ENCODE measurements at places on chromosomes 16 and 17.

DNA sequence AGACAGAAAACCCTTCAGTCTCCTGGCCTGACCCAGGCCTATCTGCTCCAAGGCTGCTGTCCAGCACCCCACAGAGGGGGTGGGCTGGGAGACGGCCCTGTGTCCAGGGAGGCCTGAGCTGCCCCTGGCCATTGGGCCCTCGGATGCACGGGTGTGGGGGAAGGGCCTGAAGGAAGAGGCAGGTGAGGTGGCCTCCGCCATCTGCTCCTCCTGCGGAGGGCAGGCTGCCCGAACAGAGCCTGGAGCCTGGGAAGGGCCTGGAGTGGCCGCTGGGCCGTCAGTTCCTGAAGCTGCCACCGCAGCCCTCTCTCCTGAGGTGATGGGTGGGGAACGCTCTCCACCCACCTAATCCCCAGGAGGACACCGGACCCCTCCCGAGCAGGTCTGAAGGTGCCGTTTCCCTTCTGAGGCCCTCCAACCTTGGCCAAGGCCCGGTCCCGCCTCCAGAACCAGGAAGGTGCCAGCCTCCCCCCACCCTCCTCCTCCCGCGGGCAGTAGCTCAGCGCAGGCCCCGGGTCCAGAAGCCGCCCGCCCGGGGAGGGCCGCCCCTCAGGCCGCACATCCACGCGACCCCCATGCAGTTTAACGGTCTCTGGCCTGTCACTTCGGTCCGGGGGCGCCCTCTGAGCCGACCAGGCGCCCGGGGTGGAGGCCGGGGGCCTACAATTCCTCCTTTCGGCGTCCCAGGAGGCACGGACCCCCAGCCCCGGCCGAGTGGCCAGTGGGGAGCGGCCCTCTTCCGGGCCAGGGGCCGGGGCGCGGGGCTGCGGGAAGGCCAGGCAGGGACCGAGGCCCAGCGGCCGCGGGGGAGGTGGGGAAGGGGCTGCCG, 835 bp downstream of the FBXL16 start:
- no peak for DNase-seq

GRCh38 chr17:82096709-82097183, 1.3 kb downstream of the FASN start:
- DNase-seq = no peak

DNA sequence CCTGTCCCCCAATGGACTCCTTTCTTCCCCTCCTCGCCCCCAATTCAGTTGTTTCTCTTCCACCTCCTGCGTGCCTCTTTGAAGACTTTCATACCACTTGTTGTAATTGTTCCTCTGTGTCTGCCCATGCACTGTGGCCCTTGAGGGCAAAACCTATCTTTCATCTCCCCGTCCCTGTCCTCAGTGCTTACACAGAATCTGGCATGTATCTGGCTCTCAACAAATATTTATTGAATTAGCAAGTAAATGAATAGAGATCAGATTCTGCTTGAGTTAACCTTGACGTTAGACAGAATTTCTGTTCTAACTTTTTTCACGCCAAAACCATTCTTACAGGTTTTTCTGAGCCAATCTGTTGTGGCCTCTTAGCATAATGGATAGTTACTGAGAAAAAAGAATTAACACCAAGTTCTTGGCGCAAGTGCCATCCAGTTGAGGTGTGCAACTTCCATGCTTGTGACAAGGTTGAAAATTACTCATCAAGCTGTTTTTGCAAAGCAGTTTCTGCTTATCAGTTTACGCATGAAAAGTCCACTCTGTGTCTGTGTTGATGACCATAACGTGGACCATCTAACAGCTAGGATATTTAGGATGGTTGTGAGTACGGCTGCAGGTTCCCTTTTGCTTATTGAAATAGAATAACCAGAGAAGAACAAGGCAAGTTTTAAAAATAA, 215.1 kb downstream of the PRKCA start:
- no peak for DNase-seq

- no peak for DNase-seq
Measured at GRCh38 chr16:73161977-73162376, 114.0 kb upstream of the ZFHX3 start.

GRCh38 chr16:74026373-74027281, 270.0 kb upstream of the PSMD7 start:
- DNase-seq = no peak

- no peak for DNase-seq
Measured at GRCh38 chr17:1197781-1198490, 18.2 kb upstream of the ABR start.

- no peak for DNase-seq
Measured at GRCh38 chr17:68357886-68358285, 66.6 kb downstream of the ARSG start.

GRCh38 chr16:6018848-6019489, 921.4 kb upstream of the EEF2KMT start:
- no peak for DNase-seq

DNA sequence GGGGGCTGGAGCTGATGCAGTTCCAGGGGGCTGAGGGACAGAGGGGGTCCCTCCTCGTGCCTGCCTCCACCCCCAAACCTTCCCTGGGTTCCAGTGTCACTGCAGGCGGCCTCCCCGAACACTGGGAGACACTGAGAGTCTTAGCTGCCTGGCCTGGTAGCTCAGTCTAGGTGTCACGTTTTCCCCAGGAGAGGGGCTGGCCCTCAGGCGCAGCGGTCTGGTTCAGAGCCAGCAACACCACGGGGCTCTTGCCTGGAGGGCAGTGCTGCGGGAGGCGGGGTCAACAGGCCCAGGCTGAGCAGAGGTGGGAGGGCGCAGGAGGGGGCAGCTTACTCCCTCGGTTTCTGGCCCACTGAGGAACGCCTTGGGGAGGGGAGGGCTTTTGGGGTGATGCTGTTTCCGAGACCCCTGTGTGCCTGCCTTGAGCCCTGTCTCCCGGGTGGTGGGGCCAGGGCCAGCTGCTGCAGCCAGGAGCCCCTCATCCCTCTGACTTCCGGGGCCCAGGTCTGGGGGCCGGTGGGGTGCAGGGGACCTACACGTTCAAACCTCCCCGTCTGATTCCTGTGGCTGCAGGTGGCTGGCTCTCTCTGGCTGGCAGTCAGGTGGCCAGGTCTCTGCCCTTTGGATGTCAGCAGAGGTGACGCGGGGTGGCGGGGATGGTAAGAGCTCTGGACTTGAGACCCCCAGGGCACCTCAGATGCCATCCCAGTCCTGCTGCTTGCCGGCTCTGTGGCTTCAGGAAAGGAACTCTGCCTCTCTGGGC, 89.3 kb upstream of the GSE1 start:
- DNase-seq = no peak

DNA sequence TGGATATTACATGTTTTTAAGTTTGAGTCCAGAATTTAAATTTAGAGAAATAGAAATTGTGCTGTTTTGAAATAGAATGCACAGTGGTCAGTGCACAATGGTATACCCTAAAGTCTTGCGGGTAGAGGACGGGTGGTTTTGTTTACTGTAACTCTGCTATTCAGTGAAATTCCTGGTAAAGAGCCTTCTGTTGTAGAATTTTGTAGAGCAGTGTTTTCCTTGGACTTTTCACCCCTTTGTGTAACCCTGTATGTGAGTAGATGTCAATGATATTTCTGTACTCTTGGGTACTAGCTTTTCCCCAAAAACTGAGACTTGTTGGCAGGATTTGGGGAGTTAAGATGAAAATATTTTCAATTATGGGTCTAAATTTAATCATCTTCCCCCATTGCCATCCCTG, 19.5 kb downstream of the IST1 start:
- DNase-seq = no peak

GRCh38 chr16:84043486-84044117, 1.0 kb upstream of the SLC38A8 start:
- DNase-seq = no peak

DNA sequence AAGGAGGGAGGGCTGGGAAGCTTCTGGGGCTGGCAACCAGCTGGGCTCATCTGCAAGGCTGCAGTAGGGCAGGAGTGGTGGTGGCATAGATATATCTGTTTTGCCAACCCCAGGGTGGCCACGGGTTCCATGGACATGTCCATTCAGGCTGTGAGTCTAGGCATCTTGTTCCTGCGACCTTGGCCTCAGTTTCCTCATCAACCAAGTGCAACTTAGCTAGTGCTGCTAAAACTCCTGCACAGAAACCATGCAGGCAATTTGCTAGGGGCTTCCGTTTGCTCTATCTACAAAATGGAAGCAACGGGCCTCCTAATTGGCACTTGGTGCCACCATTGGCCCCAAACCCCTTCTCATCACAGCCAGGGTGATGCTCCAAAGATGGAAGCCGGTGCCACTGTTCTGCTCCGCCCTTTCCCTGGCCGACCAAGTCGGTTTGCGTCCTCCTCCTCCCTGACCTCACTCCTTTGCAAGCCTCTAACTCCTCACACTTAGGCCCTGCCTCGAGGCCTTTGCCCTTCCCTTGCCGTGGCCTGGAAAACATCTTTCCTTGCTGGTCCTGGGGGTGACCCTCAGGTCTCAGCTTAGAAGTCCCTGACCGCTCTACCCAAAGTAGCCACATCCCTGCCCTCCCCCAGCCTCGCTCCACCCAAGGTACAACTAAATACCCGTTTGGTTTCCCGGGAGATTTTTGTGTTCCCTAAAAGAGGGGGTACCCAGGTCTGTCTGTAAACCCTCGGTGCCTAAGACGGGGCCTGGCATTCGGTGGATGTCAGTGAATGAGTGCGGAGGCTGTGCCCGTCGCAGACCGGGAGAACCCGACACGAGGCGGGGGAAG, 1.2 kb downstream of the SREBF1 start:
- DNase-seq = no peak

DNA sequence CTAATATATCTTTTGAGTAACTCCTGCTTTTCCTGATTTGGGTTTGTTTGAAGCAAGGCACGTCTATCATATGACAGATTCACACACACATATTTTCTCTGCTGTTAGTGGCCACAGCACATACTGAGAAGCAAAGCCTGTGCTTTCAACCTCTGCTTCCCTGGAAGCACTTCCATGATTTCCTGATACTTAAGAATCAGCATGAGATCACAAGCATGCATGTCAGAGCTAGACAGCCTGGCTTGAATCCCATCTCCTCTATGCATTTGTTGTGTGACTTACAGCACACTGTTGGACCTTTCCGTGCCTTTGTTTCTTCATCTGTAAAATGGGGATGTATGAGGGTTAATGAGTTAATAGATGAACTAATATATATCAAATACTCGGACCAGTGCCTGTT, 151.1 kb upstream of the NOL11 start:
- DNase-seq = no peak

DNA sequence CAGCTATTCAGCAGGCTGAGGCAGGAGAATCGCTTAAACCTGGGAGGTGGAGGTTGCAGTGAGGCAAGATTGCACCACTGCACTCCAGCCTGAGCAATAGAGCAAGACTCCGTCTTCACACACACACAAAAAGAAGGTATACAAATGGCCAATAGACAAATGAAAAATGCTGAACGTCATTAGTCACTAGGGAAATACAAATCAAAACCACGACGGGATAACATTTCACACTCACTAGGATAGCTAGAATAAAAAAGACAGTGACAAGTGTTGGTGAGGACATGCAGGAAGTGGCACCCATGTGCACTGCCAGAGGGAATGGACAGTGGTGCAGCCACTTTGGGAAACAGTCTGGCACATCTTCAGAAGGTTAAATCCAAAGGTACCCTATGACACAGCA, 172.9 kb downstream of the FTO start:
- no peak for DNase-seq

DNA sequence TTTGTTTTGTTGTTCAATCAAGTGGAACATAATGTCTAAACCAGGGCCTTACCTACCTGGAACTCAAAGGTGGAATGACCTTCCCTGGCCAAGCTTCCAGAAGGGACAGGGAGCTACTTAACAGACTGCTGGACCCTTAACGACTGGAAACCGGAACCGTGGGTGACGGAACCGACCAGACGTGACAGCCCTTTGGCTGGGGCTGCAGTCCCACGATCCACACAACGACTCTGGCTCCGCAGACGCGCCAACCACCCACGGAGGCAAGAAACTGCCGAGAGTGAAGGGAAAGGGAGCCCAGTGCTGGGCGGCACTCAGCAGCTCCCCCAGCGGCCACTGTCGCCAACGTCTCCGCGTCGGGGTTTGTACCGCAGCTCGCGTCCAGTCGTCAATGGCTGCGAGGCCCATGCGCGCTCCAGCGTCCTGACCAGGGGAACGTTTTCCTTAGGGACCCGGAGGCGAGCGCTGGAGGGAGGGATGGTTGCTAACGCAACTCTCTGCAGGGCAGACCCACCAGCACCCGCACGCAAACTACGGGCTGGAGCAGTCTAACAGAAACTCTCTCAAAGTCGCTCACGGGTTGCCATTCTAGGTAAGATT, 5.5 kb upstream of the KIF22 start:
- DNase-seq = peak; percentile 49

DNA sequence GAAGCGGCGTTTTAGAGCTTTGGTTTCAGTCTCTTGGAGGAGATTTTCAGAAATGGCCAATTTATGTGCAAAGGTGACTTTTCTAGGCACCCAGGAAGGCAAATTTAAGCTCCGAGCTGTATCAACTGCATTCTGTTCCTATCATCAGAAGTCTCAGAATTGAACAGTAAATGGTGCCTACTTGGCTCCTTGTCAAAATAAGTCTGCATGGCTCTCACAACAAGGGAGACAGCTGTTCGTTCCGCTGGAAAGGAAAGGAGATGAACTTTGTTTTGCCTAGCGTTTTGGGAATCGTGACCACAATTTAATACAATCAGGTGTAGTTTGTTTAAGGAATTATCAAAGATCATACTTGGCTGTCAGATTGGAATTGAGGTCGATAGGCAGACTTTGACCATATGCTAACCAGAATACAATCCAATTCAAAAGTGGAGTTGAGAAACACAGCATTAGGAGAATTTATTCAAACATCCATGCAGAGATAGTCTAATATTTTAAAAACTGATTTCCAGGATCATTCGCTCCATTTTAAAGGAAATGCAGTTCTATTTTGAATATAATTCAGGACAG, 139.4 kb downstream of the CPPED1 start:
- DNase-seq = no peak

- no peak for DNase-seq
Measured at GRCh38 chr16:23249830-23250229, 52.3 kb upstream of the SCNN1B start.

DNA sequence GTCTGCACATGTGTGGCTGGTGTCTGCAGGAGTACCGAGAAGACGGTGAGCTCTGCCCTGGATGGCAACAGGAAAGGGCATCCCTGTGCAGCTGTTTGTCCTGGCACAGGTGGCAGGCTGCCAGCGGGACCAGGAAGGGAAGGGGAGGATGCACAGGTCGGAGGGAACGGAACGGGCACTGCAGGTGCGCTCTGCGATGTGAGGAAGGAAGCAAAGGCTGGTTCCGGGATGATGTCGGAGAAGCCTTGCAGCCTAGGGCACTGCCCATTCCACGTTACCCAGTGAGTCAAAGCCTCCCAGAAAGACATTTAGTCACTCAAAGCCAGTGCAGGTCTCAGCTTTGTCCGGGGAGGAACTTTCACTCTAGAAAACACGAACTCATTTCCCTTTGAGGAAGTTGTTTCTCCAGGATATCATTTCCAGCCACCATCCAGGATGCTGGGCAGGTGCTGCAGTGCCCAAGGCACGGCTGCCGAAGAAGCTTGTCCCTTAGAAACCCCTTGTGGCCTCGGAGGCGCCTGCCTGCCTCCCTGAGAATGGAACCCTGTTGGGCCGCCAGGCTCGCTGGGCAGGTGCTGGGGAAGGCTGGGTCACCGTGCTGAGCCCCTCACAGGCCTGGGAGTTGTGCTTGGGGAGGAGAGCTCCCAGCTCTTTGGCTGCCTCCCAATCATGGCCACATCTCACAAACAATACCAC, 4.5 kb upstream of the TMEM235 start:
- DNase-seq = no peak

- no peak for DNase-seq
Measured at GRCh38 chr16:69845181-69845580, 83.0 kb downstream of the WWP2 start.

GRCh38 chr17:33513769-33514168, 220.7 kb upstream of the ASIC2 start:
- no peak for DNase-seq

GRCh38 chr17:80594431-80595269, 50.0 kb downstream of the RPTOR start:
- no peak for DNase-seq

- no peak for DNase-seq
Measured at GRCh38 chr16:53083119-53083518, 28.3 kb downstream of the CHD9 start.

Measured in omental fat pad (tissue), 4 donors.